ENCODE measurements at places on chromosomes 5 and 9.
A peak's percentile ranks its signal among the peaks of the same experiment; 100 is the strongest.

DNA sequence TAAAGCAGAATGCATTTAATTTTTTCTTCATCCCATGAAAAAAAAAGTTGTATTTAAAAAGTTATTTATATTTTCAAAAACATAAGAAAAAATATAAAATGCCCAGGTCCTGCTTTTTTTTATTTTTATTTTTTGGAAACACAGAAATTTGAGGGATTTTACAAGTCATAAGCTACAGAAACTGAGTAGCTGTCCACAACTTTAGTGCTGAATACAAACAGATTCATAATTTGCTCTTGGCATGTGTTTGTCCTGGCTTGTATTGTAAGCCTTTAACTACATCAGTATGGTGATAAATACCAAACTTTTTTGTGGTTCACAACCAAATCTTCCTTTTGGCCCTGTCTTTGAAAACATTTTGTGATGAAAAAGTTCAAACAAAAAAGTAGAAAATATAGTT, 7.5 kb upstream of the PLCXD3 start:
- no peak for DNase-seq

- no peak for DNase-seq
Measured at GRCh38 chr5:156556666-156557406, 229.9 kb downstream of the SGCD start.

GRCh38 chr5:174793684-174794328, 69.4 kb downstream of the MSX2 start:
- peak; percentile 86 for DNase-seq

- no peak for DNase-seq
Measured at GRCh38 chr5:34923694-34924461, 5.5 kb upstream of the DNAJC21 start.

DNA sequence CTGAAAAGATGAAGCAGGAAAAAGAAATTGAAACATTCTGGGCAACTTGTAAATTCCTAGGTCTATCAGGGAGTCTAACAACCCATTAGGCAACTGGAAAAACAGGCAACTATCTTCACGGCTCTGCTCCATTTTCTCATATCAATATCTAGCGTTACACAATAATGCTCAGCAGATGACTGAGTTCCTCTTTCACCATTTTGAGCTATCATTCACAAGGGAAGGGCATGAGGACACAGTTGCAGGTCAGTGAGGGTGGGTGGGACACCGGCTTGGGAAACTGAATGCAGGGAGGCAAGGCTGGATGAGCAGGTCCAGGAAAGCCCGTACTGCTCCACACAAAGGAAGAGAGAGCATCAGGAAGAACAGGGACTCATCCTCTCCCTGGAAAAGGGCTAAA, 67.0 kb downstream of the FRMD3 start:
- no peak for DNase-seq

DNA sequence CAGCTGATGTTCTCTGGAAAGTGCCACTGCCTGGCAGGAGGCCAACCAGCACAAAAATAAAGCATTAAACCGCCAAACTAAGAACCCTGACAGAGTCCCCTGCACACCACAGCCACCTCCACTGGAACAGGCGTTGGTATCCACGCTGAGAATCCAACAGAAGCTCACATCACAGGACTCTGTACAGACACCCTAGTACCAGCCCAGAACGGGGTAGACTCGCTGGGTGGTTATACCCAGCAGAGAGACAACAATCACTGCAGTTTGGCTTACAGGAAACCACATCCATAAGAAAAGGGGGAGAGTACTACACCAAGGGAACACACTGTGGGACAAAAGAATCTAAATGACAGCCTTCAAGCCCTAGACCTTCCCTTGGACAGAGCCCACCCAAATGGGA, 15.0 kb upstream of the POU5F2 start:
- peak; percentile 6 for DNase-seq

DNA sequence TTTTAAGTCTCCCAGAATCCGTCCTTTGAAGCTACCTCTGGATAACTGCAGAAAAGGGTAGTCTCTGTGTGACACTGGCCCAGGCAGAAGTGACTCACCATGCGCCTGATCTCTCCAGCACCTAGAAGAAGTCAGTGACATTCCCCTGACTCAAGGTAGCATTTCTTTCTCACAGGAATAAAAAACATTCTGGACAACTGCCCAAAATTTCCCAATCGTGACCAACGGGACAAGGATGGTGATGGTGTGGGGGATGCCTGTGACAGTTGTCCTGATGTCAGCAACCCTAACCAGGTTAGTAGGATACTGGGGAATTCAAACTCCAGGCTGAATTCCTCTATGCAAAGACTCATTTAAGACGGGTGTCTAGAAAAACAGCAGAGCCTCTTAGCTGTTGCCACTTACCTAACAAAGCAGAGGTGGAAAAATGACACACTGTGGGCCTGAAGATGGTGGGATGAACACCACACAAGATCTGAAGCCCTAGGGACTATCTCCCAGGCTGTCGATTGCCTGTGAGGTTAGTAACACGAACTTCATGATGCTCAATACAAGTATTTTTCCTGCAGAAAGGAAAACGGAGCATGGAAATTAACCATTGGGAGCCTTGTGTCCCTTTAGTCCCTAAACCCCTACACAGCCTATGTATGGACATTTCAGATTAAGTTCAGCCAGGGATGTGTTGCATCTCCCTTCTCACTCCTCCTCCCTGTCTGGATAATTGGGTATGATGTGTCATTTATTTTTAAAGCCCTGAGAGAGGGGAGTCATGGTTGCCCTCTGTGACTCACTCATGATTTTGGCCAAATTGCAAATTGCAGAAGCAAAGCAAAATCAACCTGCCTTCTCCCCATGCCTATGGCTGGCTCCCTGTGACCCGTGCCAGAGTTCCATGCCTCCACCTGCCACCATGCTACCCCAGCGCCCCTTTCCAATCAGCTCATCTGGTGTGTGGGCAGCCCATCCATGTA, 37.2 kb downstream of the THBS4 start:
- no peak for DNase-seq

- no peak for DNase-seq
Measured at GRCh38 chr5:132873930-132874271, 433 bp downstream of the LEAP2 start.

GRCh38 chr5:85049020-85049419, 664.3 kb upstream of the EDIL3 start:
- DNase-seq = peak; percentile 45

- DNase-seq = peak; percentile 75
Measured at GRCh38 chr5:180201051-180201987, 7.7 kb downstream of the RASGEF1C start.

GRCh38 chr5:109146591-109146990, 263.2 kb downstream of the PJA2 start:
- no peak for DNase-seq

GRCh38 chr9:91379426-91379825, 17.7 kb upstream of the AUH start:
- no peak for DNase-seq

- no peak for DNase-seq
Measured at GRCh38 chr5:97452646-97453045, 269.6 kb upstream of the RIOK2 start.

DNA sequence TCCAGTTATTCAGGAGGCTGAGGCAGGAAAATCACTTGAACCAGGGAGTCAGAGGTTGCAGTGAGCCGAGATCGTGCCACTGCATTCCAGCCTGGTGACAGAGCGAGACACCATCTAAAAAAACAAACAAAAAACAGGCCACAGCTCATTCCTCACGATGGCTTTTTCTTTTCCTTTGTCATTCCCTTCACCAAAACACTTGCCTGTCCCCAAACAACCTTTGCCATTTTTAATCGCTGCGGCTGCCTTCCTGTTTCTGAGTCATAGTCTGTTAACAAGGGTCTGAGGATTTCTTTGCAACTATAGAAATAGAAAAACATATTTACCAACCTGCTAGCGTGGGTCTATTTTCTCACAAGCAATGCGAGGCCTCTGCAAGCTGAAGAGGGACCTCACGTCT, 123.0 kb upstream of the FSTL4 start:
- peak; percentile 13 for DNase-seq

DNA sequence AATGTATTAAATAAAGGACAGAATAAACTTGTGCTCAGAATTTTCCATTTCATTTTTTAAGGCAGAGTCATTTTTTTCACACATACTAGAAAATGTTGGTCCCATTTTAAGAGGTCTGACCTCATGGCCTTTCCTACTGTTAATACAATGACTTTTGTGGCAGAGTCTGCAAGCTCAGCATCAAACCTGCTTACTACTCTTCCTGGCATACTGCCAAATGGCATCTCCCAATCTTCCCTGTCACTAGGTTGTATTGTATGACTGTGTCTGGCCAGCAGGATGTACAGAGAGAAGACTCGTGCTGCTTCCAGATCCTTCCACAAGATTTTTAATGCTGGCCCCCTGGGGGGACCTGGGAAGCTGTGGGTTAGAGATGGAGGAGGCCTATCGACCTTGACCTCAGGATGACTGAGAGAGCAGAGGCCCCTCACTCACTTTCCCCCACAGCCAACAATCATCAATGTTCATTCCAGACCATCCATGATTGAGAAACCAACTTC, 64.7 kb downstream of the BARX1 start:
- DNase-seq = no peak

- no peak for DNase-seq
Measured at GRCh38 chr9:77710316-77710715, 62.2 kb upstream of the GNA14 start.

DNA sequence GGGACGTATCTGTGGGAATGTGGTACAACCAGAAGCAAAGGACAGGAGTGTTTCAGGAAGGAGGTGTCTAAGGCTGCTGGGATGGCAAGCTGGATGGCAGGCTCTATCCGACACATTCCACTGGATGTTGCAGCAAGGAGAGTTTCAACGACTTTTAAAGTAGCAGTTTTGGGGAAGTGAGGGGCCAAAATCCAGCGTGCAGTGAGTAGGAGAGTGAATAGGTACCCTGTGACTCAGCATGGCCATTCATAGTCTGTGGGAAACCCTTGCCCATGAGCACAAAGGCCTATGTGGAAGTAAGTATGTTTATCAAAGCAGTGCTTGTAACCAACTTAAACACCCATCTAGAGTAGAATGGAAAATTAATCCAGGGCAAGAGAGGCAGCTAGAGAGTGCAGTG, 664.7 kb downstream of the ACTL7B start:
- no peak for DNase-seq

- peak; percentile 8 for DNase-seq
Measured at GRCh38 chr9:110340306-110340705, 2.6 kb upstream of the TXNDC8 start.

DNA sequence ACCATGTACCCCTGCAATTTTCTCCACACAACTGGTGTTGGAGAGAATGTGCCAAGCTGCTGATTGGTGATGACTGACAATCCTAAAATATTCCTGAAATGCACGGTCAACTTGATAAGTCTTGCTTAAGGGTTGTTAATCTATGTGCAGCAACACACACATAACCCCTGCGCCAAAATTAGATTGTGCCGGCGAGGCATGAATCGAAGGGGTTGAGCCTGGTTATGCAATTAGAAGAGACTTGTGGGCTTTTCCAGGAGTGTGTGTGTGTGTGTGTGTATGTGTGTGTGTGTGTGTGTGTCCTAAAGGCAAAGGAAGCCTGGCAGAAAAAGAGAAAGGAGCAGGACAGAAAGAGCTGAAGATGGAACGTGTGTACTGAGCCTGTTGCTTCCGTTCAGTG, 22.3 kb downstream of the IRX2 start:
- no peak for DNase-seq

- DNase-seq = no peak
Measured at GRCh38 chr5:180130291-180130869, 58.8 kb upstream of the RNF130 start.

DNA sequence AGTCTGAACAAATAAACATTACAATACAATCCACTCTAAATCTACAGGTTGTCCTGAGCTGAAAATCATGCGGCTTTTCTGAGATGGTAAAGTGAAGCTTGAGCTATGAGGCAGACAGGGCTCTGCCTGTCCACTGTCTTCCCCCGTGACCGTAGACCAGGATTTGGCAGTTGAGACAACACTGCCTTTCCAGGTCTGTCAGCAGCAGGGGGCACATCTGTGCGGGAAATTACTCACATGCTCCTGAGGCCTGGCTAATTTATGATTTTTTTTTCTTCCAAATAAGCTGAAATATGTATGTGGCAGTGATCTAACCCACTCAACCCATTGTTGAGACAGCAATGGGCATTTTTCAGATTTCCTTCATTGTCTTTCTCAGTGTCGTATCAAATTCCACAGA, 307.9 kb downstream of the FBXL7 start:
- DNase-seq = no peak

GRCh38 chr9:38443181-38443580, 18.9 kb upstream of the IGFBPL1 start:
- DNase-seq = no peak

DNA sequence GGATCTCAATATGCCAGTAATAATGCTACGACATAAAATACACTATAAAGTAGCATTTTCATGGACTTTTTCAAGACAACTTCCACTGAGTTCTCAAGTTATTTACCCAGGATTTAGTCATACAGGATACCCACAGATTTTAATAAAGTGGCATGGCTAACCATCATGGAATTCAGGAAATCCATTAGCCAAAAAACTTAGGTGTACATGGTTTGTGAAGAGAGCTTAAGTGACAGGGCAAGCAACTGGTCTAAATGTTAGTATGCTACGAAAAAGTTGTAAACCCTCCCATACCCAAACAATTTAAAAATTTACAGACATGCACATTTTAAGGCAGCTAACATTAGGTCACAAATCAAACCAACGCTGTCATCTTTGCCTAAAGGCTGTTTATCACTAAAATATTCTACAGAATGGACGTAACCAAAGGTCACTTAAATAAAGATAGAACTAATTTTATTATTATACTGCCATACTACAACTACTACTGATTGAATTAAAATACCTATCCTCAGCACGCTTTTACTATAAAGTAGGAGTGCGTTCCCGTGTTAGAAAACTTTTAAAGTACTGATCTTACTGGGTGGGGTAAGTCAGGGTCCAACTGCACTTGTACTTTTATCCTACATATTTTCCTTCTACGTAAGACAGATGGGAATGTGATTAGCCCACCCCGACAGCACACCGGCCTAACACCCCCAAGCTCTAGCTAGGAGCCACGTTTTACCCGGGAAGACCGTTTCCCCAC, 1.1 kb downstream of the UBTD2 start:
- DNase-seq = no peak

GRCh38 chr9:99823681-99824377, 2.1 kb downstream of the NR4A3 start:
- peak; percentile 48 for DNase-seq

- peak; percentile 71 for DNase-seq
Measured at GRCh38 chr9:92706218-92706940, 36.4 kb upstream of the IPPK start.

All from ELF-1 (cell line).